ENCODE measurements at places on chromosomes 7 and 10. TPM values are rescaled to one million over a fixed set of nuclear protein-coding genes. Genes with fewer than 3 reads are reported as not detected.

The TRPV5 gene
- not detected for total RNA-seq

The SLC13A4 gene
- total RNA-seq, result not detected

The NODAL gene
- not detected for total RNA-seq

The CD36 gene
- total RNA-seq, result 0.19 TPM

The NPC1L1 gene
- total RNA-seq, result 0.06 TPM

All from A549 treated with ZK216348 at 1 μM for 4 hours (cell line).